ENCODE measurements at places on chromosomes 2 and 18.

GRCh38 chr2:238645095-238645494 lies 202.8 kb upstream of the TWIST2 start:
- no peak for DNase-seq

- DNase-seq, result no peak
These were observed 396.4 kb upstream of the MEX3C start for GRCh38 chr18:51593931-51594330.

- DNase-seq, result peak; percentile 40
These were observed 868 bp downstream of the INO80D start for GRCh38 chr2:206084870-206085741.

- no peak for DNase-seq
These were observed 8.0 kb upstream of the TMEM214 start for GRCh38 chr2:27024812-27025211.

- peak; percentile 62 for DNase-seq
These were observed 91.5 kb upstream of the LPIN2 start for GRCh38 chr18:3104190-3105054.

DNA sequence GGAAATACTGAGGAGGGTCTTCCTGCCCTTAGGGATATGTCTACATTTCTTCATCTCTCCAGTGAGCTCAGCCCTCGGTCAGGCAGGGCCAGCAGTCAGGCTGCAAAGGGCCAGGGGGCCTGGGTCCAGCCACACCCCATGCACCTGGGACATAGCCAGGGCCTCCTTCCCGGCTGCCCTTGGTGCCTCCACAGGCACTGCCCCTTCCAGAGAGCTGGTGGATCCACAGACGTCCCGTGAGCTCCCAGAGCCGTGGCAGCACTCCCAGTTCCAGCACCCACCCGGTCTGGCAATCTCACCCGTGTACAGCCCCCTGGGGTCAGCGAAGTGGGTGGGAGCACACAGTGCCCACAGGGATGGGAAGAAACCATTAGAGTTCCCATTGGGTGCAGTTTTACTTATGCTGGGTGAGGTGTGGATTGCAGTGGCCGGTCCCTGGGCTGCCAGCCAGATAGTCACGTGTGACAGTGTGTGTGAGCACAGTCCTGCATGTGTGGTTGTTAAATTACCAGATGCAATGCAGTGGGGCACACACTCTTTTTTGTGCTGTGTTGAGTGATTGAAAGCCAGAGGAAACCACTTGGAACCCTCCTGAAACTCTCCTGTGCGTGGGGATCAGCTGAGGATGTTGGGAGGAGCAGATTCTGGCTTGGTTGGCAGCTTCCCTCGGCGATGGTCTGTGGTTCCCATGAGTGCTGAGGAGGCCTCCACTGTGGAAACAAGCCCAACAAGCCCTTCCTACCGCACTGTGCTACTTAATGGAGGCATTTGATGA lies 131.0 kb downstream of the SNTG2 start:
- peak; percentile 14 for DNase-seq

GRCh38 chr18:49189772-49190171 lies 239.0 kb upstream of the SMAD7 start:
- DNase-seq, result no peak

DNA sequence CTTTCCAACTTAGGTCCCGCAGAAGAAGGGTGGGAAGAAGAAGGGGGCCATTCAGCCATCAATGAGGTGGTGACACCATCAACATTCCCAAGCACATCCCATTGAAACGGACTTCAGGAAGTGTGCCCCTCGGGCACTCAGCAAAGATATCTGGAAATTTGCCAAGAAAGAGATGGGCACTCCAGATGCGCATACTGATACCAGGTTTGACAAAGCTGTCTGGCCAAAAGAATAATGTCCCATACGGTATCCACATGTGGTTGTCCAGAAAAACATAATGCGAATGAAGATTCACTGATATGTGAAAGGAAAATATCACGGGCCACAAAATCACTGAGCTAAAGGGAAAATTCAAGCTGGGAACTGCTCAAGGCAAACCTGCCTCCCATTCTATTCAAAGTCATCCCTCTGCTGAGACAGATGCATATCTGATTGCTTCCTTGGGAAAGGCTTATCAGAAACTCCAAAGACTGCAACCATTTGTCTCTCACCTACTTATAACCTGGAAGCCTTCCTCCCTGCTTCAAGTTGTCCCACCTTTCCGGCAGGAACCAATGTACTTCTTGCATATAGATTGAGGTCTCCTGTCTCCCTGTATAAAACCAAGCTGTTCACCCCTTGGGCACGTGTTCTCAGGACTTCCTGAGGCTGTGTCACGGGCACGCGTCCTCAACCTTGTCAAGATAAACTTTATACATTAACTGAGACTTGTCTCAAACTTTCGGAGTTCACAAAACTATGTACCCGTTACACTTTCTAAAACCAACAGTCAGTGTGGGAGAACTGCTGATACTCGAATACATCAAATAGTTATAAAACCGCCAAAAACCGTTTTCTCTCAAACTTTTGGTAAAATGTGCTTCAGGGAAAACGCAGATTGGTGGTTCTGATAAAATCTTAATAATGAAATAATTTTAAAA lies 1.3 kb upstream of the PDK1 start:
- peak; percentile 20 for DNase-seq

DNA sequence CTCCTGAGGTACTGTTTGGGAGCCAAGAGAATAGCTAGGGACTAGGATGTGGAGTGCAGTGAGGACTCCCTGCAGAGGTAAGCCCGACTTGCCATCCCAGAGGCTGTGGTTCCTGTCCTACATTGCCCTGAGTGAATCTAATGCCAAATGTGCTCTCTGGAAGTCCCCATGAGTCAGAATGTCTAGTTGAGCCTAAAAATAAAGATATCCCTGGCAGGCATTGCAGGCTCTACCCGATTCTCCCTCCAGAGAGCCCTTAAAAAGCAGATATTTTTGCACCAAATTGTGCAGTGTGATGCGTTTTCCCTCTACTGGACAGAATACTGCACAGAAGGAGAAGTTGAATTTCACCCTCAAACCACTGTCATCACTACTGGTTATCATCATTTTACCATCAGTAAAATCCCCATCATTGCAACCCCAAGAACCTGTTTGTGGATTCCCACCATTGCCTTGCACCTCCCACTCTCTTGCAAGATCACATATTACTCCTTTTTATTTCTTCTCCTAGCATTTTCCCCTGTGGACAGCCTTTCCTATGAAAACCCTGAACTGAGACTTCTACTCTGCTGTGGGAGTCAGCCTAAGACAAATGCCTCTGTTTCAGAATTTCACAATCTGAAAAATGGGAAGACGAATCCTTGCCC lies 98.0 kb downstream of the MARCHF4 start:
- peak; percentile 29 for DNase-seq

GRCh38 chr18:49025426-49025766 lies 74.6 kb upstream of the SMAD7 start:
- no peak for DNase-seq

DNA sequence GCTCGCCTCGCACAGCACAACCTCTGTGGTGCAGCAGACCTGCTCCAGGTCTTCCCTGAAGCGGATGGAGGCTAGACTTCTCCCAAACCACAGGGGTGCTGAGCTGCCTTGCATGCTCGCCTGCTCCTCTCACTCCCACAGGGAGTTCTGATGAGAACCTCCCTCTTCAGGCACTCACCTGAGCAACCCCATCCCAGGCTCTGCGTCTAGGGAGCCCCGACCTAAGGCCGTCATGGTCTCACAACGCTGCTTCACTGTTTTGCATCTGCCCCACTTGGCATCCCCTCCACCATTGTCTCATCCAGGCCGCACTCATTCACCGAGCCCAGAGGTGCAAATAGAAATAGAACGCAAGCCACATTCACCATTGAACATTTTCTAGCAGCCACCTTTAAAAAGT lies 24.6 kb upstream of the MC5R start:
- no peak for DNase-seq

DNA sequence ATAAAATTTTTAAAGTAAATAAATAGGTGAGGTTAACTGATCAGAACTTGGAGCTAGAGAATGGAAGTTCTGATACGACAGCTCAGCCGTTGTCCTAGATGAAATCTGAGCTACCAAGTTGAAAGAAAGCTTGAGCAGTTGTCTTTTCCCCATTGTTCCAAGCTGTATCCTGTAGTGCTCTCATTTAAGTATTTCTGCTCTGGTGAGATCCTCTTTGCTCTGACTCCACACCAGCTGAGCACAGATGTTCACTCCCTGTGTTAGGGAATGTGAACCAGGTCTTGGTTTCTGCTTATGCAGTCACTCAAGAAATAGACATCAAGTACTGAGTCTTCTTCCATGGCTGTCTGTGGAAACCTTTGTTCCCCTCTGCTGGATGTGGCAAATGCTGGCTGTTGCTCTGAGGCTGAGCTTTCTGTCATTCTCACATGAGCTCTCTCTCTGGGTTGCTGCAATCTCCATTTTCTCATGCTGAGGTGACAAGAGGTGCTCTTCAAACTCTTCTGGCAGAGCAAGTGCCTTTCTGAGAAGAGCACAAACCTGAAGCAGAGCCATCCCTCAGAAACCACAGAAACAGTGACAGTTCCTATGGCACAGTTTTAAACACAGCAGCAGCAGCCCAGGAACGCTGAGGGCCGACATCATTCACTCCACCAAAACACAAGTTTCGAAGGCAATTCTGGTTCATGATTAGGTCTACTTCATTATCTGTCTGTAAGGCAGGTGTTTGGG lies 194.1 kb downstream of the SP3 start:
- no peak for DNase-seq

DNA sequence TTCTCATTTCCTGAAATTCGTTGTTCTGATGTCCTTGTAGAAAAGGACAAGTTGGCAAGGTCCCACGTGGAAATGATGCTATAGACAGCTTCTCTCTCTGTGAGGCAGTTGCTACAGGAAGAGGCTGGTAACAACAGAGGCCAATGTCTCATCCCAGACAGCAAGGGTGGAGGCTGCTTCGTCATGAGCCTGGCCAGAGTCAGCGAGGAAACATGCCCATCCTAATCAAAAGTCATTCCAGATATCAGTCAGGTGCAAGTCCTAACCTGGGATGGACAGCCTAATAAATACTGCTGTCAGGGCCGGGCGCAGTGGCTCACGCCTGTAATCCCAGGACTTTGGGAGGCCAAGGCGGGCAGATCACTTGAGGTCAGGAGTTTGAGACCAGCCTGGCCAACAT lies 6.4 kb upstream of the SMAD7 start:
- no peak for DNase-seq

- DNase-seq, result peak; percentile 71
These were observed 22.7 kb downstream of the GPR55 start for GRCh38 chr2:230902180-230902899.

GRCh38 chr2:39179974-39180960 lies 59.4 kb upstream of the SOS1 start:
- DNase-seq, result no peak

GRCh38 chr2:173151671-173152401 lies 76.2 kb downstream of the MAP3K20 start:
- DNase-seq, result peak; percentile 69

DNA sequence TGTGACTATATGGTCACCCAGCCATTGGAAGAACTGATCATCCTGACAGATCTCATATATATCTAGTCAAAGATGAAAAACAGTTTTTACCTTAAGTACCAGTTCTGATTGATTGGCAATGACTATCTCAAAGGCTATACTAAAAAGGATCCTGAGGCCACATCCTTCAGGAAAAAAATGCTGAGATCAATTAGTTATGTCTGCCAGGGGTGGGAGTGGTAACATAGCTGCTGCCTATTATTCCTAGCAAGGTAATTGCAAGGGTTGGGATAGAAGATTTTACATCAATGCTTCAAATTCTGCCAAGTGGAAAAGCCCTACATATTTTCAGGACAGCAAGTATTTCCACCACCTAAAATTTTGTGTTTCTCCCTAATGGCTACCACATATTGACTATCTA lies 114.7 kb downstream of the C1D start:
- no peak for DNase-seq

- DNase-seq, result no peak
These were observed 59.7 kb downstream of the SCG2 start for GRCh38 chr2:223542501-223542900.

GRCh38 chr2:188893972-188894371 lies 80.2 kb upstream of the COL3A1 start:
- no peak for DNase-seq

- DNase-seq, result no peak
These were observed 42.1 kb downstream of the GPR155 start for GRCh38 chr2:174444761-174445160.

DNA sequence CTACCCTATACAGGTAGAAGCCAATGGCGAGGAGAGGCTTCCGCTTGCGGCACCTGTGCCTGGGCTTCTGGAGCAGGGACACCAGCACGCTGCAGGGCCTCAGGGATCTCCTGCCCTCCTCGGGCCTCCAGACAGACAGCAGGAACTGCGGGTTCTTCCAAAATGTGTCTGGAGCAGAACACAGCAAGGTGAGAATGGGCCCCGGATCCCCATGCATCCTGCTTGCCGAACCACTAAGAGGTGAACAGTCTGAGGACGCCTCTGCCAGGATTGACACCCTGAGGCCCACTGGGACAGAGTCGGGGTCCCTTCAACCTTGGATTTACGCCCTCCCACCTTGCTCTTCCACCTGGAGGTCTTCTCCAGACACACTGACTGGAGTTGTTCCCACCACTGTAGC lies 25.4 kb downstream of the CAPN14 start:
- DNase-seq, result no peak

GRCh38 chr18:10852385-10853303 lies 296.7 kb downstream of the PIEZO2 start:
- DNase-seq, result no peak

DNA sequence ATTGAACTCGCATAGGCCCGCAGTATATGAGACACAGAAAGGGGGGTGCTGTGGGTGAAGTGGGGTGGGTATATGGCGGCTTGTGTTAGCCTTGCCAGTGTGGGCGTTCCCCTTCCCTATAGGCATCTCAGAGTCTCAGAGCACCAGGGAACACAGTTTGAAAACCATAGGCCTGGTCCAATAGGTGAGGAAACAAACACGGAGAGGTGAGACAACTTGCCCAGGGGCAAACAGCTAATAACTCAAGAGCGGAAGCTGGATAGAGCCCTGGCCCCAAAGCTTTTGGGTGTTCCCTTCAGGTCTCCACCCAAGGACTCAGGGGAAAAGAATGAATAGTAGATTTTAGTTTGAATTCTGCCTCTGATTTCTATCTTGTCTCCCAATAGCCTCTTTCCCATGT lies 7.9 kb downstream of the LIPG start:
- DNase-seq, result no peak

DNA sequence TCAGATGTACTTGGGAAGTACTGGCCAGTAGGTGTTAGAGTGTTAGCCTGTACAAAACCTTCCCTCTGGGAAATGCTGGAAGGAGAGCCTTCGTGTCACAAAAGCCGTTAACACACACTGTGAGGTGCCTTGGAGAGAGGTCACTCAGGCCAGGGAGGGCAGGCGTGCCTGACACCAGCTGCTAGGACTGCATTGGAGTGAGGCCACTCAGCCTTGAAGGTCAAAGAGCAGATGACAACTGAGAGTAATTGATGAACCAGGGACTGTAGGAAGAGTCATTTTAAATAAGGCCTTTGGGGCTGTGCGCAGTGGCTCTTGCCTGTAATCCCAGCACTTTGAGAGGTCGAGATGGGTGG lies 45.4 kb downstream of the ASAP2 start:
- peak; percentile 63 for DNase-seq

All from kidney tubule cell (primary cell).